ENCODE measurements at places on chromosomes 2 and 18.

GRCh38 chr18:54880395-54881105 is 52.3 kb downstream of the RAB27B start:
- DNase-seq = peak; percentile 6

DNA sequence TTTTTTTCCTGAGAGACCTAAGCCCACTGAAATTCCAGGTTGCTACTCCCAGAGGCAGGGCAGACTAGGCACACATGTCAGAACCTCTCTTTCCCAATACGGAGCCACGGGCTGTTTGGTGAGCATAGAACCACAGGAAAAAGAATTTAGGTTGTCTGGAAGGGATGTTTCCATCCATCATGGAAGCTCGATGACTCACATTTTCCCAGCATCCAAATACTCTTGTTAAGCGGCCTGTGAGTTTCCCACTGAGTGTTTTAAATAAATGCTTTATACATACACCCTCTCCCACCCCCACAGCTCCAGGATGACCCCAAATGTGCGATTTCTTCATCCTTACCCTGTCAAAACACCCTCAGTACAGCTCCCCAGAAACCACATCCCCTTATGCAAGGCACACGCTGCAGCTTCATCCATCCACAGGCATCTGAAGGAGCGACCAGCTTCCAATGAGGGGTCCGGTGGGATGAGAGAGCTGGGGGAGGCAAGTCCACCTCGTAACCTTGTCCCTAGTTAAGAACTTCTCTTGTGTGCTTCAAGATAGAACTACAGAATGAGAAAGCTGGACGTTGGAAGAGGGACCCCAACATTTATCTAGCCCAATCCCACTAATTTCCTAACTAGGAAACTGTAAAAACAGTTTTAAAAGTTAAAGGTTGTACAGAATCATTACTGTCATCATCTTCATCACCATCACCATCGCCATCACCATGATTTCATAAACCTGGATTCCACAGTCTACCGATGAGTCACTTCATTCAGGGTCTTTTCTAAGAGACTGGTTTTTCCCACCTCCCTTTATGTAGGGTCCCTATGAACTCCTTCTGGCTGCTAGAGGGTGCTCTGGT is 63.5 kb upstream of the FZD7 start:
- DNase-seq = no peak

GRCh38 chr2:38466876-38467767 is 90.0 kb upstream of the ATL2 start:
- DNase-seq = no peak

- no peak for DNase-seq
Observed at GRCh38 chr2:66264354-66264753, 170.6 kb upstream of the MEIS1 start.

DNA sequence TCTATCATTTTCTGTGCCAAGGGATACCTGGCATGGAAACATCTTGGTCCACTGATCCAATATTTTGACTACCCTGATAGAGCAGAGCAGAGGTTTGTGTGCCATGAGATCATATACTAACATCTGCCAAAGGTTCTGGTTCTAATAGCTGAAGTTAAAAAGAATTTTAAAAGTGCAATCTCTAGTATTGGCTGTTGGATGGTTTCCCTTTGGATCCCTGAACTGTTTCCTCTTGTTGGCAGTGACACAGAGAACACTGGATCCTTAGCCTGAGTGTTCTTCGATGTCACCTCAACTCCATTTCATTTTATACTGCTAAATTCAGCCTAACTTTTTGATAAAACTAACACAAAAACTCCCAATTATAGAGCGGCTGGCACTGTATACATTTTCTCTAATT is 169.3 kb upstream of the FBXO11 start:
- DNase-seq = no peak

DNA sequence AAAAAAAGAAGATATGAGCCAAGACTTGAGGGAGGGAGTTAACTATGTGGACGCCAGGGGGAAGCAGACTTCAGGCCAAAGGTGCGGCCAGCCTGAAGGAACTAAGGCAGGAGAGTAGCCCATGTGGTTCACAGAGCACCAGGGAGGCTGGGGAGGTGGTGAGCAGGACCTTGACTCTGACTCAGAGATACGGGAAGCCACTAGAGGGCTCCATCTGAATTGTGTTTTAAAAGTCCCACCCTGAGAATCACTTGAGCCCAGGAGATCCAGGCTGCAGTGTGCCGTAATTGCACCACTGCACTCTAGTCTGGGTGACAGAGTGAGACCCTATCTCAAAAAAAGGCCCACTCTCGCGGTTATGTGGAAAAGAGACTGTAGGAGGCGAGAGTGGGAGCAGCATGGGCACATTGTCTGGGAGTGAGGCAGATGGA is 12.3 kb downstream of the CEP192 start:
- peak; percentile 44 for DNase-seq

GRCh38 chr2:25416674-25417073 is 74.9 kb upstream of the DNMT3A start:
- no peak for DNase-seq

- no peak for DNase-seq
Observed at GRCh38 chr2:177705511-177706173, 313.1 kb downstream of the AGPS start.

GRCh38 chr2:211103989-211104388 is 547.6 kb downstream of the CPS1 start:
- DNase-seq = no peak

GRCh38 chr2:152062125-152063091 is 36.4 kb downstream of the CACNB4 start:
- DNase-seq = peak; percentile 35

DNA sequence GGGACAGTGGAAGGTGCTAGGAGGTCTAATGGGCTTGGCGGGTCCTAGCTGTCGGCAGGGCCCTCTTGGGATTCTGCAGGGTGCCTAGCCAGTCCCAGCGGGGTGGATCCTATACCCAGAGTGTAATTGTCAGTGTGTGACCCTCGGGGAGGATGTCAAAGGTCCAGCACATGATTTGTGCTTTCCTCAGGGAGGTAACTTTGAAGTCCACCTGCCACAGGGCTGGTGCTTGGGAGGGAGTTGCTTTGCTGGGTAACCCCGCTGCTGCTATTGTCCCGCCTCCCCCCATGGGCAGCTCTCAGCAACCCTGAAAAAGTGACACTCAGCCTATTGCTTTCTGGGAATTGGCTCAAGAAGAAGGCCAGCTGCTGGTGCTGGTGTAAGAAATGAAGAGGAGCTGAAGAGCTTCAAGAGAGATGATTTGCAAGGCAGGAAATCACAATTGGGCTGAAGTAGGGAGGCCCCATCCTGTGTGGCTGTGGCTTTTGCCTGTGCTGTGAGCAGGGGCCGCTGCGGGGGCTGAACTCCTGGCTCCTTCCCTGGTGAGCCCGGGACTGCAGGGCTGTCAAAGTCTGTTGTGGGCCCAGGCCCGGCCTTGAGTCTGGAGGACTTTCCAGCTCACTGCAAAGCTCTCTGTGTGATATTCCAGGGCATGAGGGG is 36.4 kb downstream of the EMILIN2 start:
- DNase-seq = no peak

DNA sequence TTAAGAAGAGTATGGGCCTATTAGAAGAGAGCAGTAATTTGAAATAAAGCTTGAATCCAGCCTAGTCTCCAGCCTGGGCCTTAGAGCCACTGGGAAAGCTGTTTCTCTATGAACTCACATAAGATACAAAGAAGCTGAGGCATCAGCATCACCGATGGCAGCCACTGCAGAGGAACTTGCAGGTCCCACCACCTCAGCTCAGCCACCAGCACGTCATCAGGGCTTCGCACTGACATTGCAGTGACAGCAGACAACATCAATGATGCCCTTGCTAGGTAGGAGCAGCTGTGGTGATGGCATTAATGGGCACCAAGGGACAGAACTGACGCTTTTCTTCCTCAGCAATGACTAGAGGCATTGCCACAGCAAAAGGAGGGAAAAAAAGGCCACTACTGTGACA is 67.7 kb upstream of the CDC42EP3 start:
- no peak for DNase-seq

GRCh38 chr2:223536546-223536945 is 65.6 kb downstream of the SCG2 start:
- no peak for DNase-seq

DNA sequence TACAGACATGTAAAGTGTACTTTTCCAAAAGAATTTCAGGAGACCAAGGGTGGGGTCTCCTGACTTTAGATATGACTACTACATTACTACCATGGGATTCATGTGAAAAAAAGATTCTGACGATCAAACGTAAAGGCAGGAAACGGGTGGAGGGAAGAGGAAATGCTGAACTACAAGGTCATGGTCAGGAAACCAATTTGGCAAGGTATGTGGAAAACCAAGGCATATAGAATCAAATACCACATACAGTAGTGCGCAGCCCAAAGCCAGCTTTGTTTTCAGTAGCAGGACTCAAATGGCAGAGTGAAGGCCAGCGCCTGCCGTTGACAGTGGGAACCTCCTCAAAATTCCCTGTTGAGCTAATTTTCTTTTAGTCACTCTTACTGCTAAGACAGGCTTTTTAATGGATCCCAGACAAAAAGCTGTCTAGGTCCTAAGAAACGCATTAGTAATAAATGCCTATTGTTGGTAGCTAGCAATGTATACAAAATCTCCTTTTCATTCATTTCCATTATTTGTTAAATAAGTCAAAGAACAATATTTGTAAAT is 57.6 kb upstream of the SERTAD2 start:
- DNase-seq = no peak

GRCh38 chr18:39448942-39449341 is 1883.3 kb upstream of the CELF4 start:
- DNase-seq = no peak

DNA sequence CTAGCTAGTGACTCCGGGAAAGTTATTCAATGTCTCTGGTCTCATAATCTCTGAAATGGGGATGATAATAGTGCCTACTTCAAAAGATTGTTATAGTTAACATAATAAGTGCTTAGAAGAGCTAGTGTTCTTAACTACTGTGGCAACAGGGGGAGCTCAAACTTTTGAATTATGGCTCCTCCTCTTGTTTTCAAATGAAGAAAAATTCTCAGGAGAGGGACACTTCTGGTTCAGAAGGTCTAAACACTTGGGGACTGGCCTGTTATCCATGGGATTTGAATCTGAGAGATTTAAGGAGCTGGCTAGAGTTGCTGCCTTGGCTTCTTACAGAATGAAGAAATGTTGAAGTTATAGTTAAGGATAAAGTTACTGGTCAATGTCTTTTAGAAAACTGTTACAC is 92.2 kb upstream of the ITGB6 start:
- DNase-seq = no peak

GRCh38 chr2:190318931-190319554 is 583 bp downstream of the HIBCH start:
- DNase-seq = no peak

- DNase-seq = no peak
Observed at GRCh38 chr2:129892360-129892759, 87.1 kb upstream of the RAB6C start.

DNA sequence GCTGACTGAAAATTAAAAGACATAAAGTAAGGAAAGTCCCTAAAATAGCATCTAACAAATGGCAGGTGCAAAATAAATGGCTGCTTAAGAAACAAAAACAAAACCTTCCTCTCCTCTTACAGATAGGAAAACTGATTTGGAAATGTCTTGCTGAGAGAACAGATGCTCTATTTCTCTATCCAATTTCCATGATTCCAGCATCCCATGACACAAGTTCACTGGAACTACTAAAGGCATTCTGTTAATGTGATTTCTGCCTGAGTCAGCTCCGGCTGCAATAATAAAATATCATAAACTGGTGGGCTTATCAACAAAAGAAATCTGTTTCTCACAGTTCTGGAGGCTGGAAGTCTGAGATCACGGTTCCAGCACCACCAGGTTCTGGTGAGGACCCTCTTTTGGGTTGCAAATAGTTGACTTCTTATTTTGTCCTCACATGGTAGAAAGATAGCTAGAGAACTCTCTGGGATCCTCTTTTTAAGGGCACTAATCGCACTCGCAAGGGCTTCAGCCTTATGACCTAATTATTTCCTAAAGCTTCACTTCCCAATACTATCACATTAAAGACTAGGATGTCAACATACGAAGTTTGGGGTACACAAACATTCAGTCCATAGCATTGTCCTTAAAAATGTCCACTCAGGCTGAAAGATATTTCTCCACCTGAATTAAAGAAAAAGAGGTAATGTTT is 78.2 kb upstream of the GALNT3 start:
- no peak for DNase-seq

DNA sequence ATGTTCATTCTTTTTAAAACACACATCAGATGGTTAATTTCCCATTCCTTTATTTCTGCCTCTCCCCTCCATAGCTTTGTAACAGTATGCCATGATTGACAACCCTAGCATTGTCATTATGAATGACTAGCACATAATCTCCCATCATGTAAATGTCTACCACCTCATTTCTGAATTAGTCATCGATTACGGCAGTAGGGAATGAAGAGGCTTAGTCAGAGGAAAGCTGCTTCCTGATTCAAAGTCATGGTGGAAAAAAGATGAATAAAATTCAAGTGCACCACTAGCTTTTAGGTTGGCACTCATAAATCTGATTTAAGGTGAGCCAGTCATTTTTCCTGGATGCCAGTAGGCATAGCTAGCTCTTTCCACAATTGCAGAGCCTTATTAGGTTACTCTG is 19.1 kb upstream of the ACMSD start:
- DNase-seq = peak; percentile 38

- DNase-seq = peak; percentile 26
Observed at GRCh38 chr2:47534179-47534919, 131.4 kb downstream of the MSH2 start.

GRCh38 chr2:161703863-161704262 is 79.6 kb downstream of the SLC4A10 start:
- DNase-seq = no peak

DNA sequence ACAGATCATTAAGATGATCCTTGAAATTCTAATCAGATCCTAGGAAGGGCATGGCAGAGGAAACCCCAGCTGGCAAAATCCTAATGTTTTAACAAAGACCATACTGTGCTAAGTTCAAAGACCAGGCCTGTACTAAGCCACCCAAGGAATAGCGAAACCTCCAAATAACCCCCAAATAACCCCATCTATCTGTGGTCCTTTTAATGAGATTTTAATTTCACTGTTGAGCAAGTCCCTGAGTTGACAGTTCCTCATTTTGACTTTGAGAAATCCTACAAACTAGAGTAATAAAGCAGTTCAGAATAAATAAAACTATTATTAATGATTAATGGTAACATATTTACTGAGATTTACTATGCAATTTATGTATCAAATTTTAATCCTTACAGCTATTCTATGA is 259.8 kb downstream of the STK39 start:
- DNase-seq = no peak

DNA sequence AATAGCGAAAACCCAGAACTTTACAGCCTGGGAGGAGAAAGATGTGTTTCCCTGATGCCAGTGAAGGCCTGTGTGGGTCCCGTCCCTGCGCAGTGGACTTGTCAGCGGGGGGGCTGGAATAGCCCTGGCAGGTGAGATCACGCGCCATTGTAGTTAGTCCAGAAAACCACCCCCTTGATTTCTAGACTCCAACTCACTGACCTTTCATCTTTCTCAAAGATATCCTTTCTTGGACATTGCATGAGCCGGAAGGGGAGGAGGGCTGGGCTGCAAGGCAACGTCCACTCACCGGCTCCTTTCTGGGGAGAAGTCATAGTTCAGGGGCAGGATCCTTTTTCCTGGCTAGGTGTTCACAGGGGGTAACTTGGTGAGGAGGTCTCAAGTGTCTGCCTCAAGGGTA is 22.3 kb upstream of the ASAP2 start:
- DNase-seq = no peak

Measured in A549 (cell line).